ENCODE measurements at places on chromosomes 6 and 20.

GRCh38 chr6:170253226-170253909 lies 37.5 kb downstream of the DLL1 start:
- no peak for DNase-seq

- DNase-seq: no peak
These were observed 991.8 kb upstream of the GJE1 start for GRCh38 chr6:141140905-141141304.

DNA sequence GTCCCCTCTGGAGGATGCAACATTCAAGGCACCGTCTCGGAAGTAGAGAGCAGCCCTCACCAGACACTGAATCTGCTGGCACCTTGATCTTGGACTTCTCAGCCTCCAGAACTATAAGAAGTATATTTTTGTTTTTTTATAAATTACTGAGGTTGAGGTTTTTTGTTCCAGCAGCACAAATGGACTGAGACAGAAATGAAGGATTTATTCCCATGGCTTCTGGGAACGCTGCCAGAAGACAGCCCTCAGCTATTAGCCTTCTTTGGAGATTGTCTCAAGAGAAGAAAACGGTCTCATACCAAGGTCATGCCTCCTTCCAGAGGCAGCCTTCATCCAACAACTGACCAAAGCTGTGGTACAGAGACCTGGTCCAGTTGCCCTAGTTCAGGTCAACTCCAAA lies 85.4 kb downstream of the CHMP4B start:
- no peak for DNase-seq

DNA sequence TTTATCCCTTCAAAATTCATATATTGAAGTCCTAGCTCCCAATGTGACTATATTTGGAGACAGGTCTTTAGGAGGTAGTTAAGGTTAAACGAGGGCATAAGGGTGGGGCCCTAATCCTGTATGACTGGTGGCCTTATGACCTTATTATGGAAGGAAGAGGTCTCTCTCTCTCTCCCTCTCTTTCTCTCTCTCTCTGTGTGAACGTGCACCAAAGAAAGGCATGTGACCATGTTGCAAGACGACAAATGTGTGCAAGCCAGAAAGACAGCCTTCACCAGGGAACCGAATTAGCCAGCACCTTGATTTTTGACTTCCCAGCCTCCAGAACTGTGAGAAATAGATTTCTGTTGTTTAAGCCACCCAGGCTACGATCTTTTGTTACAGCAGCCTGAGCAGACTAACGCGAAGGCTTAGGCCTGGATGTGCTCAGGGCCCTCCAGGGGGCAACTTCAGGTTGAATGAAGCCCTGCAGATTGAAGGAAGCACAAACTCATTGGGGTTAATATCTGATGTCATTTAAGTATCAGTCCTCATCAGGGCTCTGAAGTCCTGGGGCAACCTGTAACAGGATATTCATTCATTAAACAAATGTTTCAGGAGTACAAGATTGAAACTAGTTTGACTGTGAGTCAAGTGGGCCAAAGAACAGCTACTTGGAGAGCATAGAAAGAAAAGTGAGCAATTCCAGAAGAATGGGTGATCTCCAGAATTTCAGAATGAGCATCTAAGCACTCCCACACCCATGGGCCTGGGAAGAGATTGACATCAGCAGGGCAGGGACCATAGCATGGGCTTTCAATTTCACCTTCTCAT lies 157.4 kb upstream of the TNFAIP3 start:
- no peak for DNase-seq

DNA sequence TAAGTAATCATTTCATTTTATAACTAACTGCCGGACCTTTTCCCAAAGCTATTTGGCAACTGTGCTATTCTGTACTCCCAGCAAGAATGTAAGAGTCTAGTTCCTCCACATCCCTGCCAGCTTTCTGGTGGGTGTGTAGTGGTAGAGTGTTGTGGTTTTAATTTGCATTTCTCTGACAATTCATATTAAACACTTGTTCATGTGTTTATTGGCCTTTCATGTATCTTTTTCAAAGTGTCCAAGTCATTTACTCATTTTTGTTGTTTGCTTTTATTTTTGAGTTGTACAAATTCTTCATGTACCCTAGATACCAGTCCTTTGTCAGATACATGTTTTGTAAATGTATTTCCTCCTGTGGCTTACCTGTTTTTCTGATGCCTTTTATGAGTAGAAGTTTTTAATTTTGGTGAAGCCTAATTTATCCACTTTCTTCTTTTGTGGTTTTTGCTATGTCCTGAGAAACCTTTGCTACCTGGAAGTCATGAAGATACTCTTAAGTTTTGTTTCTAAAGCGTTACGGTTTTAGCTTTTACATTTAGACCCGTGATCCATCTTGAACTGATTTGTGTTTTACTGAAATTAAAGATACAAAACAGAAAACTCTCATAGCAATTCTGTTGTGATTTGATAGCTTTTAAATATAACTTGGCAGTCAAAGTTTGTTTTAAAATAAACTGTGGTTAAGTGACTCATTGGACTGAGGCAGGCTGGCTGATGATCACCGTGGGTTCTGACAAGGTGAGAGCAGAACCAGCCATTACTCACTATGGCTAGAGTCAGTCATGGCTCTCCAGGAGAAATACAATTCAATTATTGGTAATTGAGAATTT lies 8.0 kb downstream of the MYLIP start:
- peak; percentile 40 for DNase-seq

DNA sequence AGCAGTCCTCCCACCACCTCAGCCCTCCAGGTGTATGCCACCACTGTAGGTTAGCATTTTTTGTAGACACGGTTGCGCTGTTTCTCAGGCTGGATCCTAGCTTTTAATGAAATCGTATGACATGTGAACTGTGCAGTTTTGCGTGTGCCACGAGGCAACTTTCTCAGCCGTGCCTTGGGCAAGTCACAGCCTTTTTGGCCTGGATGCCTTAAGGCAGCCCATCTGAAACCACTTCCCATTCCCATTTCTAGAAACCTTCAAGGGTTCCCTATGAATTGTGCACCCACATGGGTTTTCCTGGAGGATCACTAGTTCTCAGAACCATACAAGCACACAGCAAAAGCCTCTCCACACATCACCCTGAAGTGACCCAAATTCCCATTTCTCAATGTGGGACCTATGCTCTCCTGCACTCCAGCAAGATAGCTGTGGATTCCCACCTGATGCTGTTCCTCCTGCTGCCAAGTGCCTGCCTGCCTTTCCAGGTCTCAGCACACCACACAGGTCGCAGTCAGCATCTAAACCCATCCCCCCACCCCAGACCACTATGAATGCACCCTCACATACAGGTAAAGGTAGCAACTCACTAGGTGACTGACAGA lies 28.9 kb downstream of the SNX5 start:
- DNase-seq: no peak

DNA sequence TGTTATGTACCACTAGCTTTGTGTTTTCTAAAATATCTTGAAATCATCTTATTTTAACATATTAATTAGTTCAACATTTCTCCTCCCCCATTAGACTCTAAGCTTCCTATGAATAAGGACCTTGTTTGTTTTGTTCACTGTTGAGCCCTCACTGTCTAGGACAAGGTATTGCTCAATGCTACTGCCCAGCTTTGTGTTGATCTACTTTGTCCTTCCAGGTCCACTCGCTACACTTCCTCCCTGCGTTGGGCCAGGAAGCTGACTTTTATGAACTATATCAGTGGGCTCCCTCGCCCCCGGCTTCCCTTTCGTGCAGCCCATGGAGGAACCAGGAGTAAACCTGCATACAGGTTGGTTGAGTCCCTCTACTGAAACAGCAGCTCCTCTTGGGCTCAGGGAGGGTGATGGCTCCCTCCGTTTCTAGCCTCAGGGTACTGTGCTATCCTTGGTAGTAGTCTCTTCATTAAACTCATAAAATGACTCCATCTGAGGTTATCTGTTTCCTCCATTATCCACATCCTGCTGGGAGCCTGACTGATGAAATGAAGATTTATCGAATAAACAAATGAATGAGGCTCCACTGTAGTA lies 272.5 kb downstream of the CLIC5 start:
- DNase-seq: no peak

- no peak for DNase-seq
These were observed 66.3 kb downstream of the TIAM2 start for GRCh38 chr6:155061381-155061780.

GRCh38 chr6:52389264-52389625 lies 27.3 kb downstream of the PAQR8 start:
- DNase-seq: no peak

DNA sequence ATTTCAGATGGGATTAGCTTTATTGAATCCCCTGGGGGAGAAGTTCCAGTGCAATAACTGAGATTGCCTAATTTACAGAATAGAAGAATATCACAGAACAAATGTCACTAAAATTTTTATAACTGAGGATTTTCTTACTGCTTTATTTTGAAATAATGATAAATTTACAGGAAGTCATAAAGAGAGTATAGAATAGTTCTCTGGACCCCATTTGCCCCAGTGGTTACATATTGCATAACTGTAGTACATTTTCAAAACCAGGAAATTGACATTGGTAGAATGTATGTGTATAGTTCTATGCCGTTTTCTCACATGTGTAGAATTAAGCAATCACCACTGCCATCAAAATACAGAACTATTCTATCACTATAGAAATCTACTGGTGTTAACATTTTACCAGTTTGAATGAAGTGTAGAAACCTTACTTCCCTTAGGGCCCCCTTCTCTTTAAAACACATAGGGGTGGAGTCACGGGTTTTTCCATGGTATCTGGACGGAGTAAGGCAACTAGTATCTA lies 18.3 kb downstream of the KIF6 start:
- DNase-seq: no peak

DNA sequence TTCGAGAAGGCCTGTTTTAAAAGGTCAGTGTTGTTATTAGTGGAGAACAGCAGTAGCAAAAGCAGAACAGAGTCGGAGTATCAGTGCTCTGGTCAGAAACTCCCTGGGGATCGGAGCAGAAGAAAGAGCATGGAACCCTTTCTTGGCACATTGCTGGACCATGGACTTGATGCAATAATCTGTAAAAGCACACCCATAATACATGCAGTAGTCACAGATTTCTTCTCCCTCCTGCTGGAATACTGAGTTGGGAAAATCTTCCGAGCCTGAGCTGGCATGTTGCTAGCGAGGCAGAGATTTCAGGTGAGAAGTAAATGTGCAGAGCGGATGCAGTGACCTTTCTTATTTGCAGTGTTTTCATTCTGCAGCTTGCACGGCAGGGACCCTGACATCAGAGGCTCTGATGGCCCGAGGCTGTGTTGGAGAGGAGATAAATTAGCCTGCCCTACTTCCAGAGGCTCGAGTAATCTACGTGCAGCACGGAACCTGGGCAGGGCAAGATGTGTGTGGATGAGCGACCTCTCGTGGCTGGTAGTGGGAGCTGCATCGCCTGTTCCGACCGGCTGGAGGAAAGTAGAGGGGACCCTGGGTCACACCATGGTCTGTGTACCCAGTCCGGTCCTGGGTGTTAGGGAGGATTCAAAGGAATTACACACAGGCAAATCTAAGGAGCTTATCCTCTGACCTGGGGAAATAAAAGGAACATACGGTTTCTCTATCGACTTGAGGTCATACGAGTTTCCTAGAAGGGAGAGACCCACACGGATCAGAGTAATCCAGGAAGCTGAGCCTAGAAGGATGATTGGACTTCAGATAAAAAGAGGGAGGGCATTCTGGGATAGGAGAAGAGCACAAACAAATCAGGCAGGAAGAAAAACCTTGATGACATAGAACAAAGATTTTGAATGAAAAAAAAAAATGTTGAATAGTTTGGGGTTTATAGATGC lies 137.0 kb upstream of the STMND1 start:
- peak; percentile 57 for DNase-seq

DNA sequence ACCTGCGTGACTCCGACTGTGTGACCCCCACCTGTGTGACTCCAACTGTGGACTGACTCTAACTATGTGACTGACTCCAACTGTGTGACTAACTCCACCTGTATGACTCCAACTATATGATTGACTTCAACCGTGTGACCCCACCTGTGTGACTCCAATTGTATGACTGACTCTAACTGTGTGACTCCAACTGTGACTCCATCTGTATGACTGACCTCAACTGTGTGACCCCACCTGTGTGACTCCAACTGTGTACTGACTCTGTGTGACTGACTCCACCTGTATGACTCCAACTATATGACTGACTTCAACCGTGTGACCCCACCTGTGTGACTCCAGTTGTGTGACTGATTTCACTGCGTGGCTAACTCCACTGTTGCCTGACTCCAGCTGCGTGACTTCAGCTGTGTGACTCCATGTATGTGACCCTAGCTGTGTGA lies 38.6 kb downstream of the SYNJ2 start:
- no peak for DNase-seq

- DNase-seq: no peak
These were observed 13.2 kb downstream of the MMP24OS start for GRCh38 chr20:35264755-35265154.

All from activated CD4-positive, alpha-beta T cell treated with anti-CD3 and anti-CD28 coated beads, Interleukin-2, amount 50 U/mL, for 1 hour (primary cell).